ENCODE measurements at places on chromosomes 6 and 20.

DNA sequence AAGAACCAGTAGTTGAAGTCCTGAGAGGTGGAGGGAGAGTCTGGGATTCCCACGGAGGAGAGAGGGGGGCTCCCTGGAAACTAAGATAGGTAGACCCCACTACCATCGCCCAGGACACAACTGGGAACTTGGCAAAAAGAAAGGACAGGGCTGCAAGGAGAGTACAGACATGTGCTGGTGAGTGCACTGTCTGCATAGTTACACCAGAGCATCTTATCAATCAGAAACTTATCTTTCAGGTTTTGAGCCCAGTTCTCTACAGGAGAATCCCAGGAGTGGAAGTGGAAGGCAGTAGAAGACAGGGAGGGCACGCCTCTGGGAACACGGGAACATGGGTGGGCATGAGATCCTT lies 12.2 kb downstream of the NFKBIL1 start:
- DNase-seq = no peak

DNA sequence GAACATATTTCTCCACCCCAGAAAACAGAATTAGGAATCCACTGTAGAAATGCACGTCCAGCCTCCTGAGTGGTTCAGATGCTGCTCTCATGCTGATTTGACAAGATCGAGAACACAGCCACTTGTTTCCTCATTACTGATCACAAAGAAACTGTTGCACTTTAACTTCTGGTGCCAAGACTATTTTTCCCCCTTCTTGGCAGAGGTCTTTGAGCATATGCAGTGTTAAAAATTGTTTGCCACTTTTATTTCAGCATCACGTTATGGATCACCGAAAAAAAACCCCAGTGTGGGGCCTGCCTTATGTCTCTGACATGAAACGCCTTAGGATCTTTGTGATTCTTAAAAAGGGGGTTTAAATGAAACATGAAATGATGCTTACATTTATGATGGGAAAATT lies 1066.9 kb downstream of the KIF16B start:
- no peak for DNase-seq

GRCh38 chr6:2467929-2468600 lies 222.7 kb upstream of the GMDS start:
- no peak for DNase-seq

- DNase-seq = no peak
These were observed 1003.7 kb downstream of the EPHA7 start for GRCh38 chr6:92415656-92416055.

DNA sequence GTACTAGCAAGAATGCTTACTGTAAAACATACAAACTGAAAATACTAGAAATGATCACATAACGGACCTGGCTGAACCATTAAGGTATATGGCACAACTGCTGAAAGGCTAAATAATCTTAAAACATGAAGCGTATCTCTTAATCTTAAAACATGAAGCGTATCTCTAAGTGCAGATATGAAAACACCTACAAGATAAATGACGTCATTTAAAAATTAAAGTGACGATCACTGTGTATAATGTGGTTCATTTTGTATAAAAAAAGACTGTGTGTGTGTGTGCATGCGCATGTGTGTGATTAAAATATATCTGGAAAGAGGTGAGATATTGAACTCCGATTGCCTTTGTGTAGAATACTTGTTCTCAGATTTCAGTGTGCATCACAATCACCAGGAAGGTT lies 780.4 kb downstream of the KIF16B start:
- DNase-seq = no peak

GRCh38 chr6:73258721-73259120 lies 4.3 kb downstream of the KHDC1 start:
- DNase-seq = no peak

DNA sequence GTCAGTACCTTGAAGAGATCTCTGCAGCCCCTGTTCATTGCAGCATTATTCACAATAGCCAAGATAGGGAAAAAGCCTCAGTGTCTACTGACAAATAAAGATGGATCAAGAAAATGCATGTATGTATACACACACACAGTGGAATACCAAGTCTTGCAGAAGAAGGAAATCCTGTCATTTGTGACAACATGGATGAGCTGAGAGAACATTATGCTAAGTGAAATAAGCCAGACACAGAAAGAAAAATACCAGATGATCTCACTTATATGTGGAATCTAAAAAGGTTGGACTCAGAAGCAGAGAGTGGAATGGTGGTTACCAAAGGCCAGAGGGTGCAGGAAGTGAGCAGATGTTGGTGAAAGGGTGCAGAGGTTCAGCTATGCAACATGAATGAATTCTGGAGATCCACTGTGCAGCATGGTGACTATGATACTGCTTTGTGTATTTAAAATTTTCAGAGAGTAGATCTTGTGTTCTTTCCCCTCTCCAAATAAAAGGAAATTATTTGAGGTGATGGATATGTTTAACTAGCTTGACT lies 11.0 kb upstream of the SLC22A1 start:
- no peak for DNase-seq

DNA sequence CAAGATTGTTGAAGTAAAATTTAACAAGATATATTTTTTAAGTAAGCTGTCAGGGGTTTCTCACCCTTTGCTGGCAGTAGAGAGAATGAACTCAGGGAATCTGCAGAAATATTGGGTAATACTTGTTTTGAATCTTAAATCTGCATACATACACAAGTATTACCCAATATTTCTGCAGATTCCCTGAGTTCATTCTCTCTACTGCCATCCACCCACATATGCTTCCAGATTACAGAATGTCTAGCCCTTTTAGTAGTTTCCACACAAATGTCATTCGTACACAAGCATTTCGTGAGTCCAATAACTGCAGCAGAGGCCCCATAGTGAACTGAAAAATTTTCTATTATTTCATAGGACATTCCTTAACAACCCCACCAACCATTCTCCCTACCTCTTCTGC lies 69.6 kb upstream of the TNFRSF21 start:
- no peak for DNase-seq

DNA sequence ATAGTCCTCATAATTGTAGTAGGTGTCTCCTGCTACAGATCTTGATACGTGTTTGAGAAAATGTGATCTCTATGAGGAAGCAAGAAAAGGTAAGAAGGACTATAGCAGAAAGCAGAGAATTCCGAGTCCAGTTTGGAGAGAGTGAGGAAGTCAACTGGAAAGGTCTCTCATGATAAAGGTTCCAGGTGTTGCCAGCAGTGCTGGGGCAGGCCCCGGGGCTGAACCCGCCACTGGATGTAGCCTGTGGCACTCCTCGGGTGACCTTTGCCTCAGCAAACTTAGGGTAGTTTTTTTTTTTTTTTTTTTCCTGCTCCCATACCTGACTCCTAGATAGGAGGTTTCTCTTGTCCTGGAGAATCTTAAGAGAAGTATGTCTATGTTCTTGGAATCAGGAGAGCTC lies 62.8 kb downstream of the FAM120B start:
- DNase-seq = no peak

DNA sequence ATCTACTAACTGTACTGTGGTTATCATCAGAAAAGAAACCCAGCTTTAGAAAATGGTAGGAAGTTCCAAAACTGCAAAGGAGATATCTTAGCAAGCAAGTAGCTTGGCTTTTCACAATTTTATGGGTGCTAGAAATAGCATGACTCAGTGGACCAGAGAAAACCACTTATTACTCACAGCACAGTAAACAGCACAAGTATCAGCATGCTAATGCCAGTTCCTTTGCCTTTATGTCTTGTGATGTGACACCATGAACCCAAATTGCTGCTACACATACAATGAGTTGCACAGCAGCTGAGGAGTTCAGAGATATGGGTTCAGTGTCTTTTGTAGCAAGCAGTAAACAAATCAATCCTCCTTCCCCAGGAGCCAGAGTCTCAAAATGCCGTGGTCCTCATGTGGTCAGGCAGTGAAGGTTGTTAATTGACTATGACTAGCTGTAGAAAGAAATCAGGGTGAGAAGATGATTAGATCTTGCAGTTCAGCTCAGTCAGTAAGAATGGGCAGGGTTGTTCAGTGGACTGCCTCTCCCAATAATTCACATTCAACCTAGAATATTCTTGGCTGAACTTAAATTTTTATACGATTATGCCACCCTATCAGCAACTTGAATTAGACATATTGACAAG lies 73.3 kb downstream of the OPRM1 start:
- DNase-seq = peak; percentile 87

DNA sequence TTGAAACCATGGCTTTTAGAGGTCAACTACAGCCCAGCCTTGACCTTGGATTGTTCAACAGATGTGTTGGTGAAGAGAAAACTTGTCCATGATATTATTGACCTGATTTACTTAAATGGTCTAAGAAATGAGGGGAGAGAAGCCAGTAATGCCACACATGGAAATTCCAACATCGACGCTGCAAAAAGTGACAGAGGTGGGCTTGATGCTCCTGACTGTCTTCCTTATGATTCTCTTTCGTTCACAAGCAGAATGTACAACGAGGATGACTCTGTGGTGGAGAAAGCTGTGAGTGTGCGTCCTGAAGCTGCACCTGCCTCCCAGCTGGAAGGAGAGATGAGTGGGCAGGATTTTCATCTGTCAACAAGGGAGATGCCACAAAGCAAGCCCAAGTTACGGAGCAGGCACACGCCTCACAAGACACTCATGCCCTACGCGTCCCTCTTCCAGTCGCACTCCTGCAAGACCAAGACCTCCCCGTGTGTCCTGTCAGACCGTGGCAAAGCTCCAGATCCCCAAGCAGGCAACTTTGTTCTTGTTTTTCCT lies 16.2 kb downstream of the TTLL2 start:
- DNase-seq = no peak

DNA sequence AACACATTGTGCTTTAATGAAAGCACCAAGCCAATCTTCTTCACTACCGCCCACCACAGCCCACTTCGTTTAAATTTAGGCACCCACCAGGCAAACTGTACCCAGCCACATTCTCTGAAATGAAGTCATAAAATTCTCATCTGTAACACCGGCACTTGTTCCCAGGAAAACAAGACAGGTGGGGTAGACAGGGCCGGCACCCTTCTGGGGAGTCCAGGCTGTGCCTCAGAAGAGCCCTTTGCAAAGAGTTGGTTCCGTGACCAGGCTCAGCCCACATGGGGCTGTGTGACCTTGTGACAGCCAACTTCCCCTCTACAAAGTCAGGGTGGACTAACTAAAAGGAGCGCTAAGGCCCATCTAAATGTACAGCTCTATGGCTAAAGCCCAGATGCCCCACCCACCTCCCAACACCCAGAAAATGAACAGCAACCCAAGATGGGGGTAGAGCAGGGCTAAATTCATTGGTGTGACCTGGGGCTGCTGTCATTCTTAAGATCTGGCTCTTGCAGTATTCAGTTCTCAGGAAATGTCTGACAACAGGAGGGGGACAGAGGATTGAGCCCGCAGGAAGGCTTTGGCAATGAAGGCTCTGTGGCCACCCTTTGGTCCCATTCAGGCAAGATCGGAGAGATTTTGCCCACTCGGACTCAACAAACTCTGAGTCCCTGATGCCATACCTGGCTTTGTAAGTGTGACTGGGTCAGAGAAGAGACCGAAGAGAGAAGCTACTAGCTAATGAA lies 56.7 kb downstream of the TRERF1 start:
- DNase-seq = no peak

DNA sequence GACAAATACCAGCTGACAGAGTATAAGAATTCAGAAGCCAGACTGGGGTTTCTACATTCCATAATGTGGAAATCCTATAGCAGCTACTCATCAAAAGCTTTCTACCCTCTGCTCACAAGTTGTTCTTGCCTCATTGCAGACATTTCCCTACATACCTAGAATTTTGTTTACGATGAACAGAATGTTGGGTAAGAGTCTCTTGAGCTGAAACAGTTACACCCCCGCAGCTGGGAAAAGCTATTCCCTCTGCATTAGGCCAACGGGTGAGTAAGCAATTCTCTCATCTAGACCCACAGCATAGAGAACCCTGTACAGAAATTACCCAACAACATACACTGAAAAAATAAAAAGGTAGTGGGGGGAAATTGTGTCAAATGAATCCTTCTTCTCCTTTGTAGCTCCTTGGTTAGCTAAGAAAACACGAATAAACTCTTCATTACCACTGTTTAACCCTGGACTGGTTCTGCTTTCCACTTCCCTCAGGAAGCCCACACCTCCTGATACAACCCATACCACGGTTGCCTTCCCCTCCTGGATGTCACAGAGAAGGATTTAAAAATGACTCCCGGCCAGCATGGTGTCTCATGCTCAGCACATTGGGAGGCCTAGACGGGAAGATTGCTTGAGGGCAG lies 215.0 kb upstream of the SHLD1 start:
- no peak for DNase-seq

DNA sequence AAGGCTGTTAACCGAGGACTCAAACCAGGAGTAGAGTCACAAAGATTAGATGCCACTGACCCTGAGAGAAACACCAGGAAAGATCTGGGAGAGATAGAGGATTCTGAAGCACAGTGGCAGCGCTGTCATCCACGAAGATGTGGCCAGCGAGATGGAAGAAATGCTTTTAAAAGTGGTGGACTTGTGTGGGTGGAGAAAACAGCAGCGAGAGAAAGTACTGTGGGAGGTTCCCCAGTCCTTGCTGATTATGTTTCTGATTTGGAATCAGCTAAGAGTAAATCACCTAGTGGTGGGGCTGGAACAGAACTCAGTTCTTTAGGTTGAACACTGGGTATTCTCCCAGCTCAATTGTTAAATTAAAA lies 435 bp upstream of the ZNF322 start:
- no peak for DNase-seq

GRCh38 chr6:161422710-161423680 lies 149.1 kb upstream of the AGPAT4 start:
- DNase-seq = peak; percentile 94

- no peak for DNase-seq
These were observed 157.2 kb downstream of the ANKRD60 start for GRCh38 chr20:58071298-58071697.

DNA sequence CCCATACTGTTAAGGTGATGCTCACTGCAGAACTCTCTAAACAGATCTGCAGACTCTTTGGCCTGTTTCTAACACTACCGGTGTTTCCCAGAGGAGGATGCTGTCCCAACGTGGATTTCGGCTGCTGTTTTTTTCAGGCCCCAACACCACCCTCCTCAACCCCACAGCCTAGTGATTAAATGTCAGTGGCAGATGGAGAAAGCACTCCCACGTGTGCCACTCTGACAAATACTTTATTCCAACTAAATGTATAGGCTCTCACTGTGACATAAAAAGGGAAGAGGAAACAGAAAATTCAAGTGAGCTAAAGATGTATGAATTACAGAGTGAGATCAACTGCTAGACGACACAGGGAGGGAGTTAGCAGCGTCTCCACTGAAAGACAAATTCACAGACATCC lies 3.6 kb downstream of the TBC1D20 start:
- no peak for DNase-seq

DNA sequence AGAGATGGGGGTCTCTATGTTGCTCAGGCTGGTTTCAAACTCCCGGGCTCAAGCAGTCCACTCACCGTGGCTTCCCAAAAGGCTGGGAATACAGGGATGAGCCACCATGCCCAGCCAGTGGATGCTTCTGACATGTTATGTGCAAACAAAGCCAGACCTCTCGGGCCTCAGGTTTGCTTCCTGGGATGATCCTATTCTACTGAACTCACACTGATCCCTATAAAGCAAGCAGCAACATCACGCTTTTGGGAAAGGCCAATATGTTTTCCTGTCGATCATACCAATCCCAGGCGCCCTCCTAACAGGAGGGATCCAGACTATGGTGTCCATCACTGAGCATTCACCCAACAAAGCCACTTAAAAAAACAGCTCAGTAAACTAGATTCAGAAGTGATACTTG lies 60.2 kb downstream of the CSE1L start:
- DNase-seq = no peak
